CD4-positive, CD25-positive, alpha-beta regulatory T cell (primary cell): ENCODE measurements at places on chromosomes 12 and 14.
A peak's percentile ranks its signal among the peaks of the same experiment; 100 is the strongest.

DNA sequence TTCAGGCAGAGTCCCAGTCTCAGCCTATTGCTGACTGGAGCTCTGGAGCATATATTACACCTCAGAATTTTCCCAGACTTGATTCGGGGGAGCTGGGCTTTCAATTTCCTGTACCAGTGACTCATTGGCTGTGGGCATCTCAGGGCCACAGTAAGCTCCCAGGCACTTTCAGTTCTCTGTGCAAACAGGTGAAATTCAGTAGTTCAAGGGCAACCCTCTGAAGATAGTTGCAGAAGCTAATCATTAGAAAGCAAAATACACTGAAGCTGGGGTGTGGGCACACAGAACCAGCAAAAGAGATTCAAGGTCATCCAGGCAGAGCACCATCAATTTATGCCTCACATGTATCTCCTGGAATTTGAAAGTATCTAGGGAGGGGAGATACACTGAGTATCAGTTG is 8.1 kb upstream of the NIN start:
- DNase-seq = no peak

DNA sequence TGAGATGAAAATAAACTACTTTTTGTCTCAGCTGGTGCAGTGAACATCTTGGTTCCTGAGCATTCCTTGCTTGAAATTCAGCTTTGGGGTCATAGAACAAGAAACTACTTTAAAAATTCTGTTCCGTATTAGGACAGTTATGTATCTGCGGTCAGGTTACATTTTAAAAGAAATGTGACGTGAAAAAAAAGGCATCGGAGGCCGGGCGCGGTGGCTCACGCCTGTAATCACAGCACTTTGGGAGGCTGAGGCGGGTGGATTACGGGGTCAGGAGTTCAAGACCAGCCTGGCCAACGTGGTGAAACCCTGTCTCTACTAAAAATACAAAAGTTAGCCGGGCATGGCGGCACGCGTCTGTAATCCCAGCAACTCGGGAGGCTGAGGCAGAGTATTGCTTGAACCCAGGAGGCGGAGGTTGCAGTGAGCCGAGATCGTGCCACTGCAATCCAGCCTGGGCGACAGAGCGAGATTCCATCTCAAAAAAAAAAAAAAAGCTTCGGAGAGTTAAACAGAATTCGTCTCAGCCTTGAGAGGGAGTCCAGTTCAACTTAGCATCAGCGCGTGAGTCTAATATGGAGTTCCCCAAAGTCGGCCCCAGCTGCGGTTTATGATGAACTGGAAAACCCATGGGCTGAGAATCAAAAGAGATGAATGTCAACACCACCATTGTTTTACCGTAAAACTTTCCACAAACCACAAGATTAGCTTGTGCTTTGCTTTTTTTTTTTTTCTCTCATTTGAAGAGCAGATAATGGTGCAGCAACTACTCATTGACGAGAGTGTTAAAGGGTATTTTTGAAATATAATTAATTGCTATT is 2.1 kb upstream of the SLC2A13 start:
- no peak for DNase-seq

- DNase-seq = peak; percentile 61
Measured at GRCh38 chr12:94372461-94372860, 87.2 kb downstream of the CEP83 start.

- no peak for DNase-seq
Measured at GRCh38 chr12:105983622-105984320, 155.0 kb downstream of the NUAK1 start.

DNA sequence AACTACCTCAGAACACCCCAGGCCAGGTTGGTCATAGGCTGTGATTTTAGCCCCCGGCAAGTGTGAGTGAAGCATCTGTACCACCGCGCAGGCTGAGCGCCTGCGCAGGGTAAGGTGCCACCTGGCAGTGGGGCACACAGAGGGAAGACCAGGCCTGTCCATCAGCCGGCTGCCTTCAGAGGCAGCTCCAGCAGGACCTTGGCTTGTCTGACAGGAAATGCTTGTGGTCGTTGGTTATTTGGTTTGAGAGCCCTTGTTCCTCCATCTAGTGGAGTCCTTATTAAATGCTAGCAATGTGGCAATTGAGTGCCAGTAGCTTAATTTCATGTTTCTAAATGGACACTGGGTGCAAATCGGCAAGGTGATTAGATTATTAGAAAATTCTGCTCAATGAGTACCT is 27.5 kb downstream of the SLC25A29 start:
- DNase-seq = no peak

GRCh38 chr12:13368971-13369370 is 172.4 kb downstream of the EMP1 start:
- DNase-seq = no peak

- no peak for DNase-seq
Measured at GRCh38 chr12:123267335-123267920, 4.2 kb downstream of the CDK2AP1 start.

DNA sequence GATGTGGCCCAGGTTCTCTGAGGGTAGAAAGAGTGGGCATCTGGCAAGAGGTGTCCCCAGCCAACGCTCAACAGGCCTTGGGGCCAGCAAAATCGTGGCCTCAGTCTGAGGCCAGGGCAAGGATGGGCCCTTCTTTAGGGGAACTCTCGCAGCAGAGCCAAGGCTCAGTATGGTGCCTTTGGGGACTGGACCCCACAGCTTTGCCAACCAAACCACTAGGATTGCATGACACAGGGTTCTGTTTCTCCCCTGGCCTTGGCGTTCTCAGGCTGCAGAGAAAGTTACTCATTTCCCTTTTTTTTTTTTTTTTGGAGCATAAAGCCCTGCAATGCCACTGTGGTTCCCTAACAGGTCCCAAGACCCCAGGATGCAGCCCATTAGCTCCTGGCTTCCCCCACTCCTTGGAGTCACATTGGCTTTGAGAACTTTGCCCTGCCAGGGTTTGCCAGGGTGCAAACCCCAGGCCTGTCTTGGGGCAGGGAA is 100.6 kb downstream of the LGMN start:
- DNase-seq = no peak

GRCh38 chr14:91153360-91153759 is 39.5 kb downstream of the DGLUCY start:
- no peak for DNase-seq

DNA sequence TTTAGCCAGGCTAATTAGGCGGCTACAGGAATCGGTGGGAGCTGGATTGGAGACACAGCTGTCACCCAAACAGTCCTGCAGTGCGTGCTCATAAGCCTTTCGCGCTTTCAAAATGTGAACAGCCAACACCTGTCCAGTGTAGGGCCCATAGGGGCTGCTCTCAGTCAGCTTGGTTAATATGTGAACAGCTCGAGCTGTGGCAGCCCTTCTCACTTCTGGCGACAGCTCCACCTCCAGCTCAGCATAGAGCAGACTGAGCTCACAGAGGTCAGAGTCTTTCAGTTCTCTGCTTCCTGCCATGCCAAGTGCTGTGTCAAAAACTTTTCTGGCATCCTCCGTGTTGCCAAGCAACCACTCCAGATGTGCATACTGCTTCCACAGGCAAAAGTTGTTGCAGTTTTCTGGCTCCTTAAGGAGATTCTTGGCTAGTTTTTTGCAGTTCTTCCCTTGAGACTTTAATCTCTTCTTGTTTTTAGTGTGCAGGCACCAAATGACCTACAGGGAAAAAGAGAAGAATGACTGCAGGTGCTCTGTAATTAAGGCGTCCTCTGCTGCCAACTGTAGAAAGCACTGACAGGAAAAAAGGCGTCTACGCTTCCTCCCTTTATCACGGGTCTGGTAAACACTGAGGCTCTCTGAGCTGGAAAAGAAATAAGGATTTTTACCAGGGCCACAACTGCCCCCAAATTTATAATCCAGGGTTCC is 32.5 kb downstream of the PSMC1 start:
- DNase-seq = no peak

- DNase-seq = no peak
Measured at GRCh38 chr12:120939523-120939922, 35.4 kb upstream of the SPPL3 start.

DNA sequence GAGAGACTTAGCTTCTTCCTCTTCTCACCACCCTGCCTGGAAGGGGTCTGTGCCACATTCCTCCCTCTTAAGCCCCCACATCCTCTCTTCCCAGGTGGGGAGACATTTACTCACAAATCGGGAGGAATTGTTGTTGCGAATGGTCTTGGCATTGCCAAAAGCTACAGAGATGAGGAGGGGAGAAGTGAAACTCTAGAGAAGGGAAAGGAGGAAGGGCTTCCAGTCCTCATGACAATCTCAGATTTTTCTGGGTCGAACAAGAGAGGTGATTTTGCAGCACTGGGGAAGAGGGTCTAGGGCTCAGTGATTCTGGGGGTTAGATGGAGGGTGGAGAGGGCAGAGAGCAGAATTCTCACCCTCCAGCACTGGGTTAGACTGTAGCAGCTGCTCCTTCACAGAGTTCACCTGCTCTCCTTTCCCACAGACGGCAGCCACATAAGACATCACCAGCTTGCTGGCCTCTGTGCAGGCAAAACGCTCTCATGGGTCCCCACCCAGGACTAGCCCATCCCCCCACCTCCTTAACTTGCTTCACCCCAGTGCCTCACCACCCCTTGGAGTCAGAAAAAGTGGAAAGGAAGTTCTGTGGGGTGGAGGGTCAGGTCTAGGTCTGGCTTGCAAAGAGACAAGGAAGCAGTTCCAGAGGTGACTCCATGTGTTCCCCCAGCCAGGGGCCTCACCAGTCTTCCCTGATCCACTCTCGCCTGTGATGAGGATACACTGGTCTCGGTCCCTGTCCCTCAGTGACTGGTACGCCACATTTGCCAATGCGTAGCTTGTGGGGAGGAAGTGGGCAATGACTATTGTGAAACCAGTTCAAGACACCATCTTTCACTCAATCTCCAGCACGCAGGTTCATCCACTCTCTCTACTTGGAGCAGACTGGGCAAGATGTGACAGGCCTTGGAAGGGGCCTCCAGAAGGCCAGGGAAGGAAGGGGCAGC is 2.7 kb downstream of the MYO1A start:
- DNase-seq = peak; percentile 74

DNA sequence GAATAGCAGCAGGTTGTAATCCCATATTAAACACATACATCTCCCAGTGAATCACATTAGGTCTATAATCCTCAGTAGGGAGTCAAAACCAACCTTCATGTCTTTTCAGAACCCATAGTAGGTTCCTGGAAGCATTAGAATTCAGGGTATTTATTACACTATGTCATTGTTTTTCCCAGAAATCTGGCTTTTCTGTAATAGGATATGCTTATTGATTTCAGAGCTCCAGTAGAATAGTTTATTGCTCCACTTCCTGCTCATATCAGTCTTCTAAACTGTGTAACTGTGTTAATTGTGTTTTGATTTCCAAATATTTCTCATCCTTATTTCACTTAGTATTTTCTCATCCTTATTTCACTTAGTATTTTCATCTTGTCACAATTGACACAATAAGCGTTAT is 268.0 kb downstream of the CCDC59 start:
- no peak for DNase-seq

- DNase-seq = no peak
Measured at GRCh38 chr14:94795372-94795771, 25.5 kb upstream of the GSC start.

GRCh38 chr12:176321-177181 is 37.4 kb downstream of the SLC6A12 start:
- no peak for DNase-seq

- DNase-seq = no peak
Measured at GRCh38 chr12:34097213-34097612, 74.9 kb downstream of the ALG10 start.

DNA sequence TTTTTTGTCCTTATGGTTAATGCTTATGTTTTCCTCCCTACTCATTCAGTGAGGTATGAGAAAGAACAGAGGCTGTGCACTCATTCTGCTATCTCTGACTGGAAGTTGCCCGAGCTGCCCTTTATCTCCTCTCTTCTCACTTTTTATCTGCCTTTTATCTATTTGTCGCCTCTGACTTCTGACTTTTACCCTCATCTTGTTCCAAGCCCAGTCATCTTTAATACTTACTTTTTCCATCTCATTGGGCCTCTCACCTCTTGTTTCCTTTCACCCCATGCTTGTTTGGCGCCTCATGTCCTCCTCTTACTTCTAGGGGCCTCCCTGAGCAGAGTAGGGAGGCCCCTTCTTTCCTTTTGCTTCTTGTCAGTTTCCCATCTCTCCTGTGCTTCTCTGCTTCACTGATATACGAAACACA is 50.7 kb downstream of the DIP2B start:
- no peak for DNase-seq

DNA sequence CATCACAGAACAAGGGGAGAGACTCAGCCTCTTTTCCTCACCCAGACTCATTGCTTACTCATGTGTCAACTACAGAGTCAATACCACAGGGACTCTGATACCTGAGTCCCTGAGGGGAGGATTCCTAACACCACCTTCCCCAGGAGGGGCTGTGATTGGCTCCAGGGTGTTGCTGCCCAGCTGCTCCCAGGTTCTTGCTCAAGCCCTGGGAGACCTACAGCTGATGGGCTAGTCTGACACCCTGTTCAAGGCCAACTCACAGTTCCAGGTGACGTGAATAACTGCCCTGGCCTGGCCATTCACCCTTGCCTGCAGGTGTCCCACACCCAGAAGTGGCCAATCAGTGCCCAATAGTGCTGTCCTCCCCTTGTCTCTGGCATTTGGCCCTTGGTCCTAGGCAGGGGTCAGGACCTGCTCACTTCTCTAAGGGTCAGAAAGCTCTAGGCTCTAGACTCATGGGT is 8.6 kb downstream of the SPRYD4 start:
- DNase-seq = no peak

DNA sequence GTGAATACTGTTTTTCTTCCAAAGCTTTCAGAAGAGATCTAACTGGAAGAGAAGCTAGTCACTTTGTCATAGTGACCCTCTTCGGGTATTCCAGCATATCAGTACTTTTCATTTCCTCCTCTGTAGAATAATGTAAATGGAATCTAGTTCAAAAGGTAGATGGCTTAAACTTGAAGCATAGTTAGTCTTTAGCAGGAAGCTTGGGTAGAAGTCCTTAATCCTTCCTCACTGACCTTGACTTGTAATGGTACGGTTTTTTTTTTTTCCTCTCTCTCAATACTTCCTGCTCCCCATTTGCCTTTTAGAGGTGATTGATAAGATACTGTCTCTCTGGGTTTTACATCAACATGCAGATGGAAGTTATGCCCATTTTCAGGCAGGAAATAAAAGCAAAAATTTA is 1.7 kb downstream of the FBXO34 start:
- no peak for DNase-seq

DNA sequence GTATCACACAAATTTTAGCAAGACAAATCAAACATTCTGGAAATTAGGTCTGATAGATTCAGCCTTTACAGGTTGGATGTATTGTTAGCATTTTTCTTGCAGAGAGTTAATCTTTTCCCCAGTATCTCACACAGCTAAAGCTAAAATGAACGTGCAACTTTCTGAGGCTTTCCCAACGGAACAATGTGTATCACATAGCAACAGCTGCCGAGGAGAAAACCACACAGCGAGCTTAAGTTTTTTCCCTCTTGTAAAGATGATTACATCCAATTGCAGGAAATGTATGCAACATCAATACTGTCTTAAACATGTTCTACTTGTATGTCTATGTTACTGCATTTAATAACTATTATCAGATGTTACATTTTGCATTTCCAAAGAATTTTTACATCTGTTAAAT is 182.2 kb downstream of the CCDC59 start:
- DNase-seq = no peak

- DNase-seq = no peak
Measured at GRCh38 chr12:75977590-75977951, 54.0 kb downstream of the PHLDA1 start.
